ENCODE measurements at places on chromosomes 6 and 20.

GRCh38 chr20:37972256-37973058 is 60.8 kb downstream of the TTI1 start:
- DNase-seq: no peak

- no peak for DNase-seq
These were observed 646.5 kb downstream of the RNF144B start for GRCh38 chr6:19033683-19034082.

GRCh38 chr6:46235242-46235641 is 64.5 kb upstream of the ENPP5 start:
- DNase-seq: no peak

- DNase-seq: peak; percentile 59
These were observed 16.8 kb upstream of the ARFGEF2 start for GRCh38 chr20:48904566-48905296.

DNA sequence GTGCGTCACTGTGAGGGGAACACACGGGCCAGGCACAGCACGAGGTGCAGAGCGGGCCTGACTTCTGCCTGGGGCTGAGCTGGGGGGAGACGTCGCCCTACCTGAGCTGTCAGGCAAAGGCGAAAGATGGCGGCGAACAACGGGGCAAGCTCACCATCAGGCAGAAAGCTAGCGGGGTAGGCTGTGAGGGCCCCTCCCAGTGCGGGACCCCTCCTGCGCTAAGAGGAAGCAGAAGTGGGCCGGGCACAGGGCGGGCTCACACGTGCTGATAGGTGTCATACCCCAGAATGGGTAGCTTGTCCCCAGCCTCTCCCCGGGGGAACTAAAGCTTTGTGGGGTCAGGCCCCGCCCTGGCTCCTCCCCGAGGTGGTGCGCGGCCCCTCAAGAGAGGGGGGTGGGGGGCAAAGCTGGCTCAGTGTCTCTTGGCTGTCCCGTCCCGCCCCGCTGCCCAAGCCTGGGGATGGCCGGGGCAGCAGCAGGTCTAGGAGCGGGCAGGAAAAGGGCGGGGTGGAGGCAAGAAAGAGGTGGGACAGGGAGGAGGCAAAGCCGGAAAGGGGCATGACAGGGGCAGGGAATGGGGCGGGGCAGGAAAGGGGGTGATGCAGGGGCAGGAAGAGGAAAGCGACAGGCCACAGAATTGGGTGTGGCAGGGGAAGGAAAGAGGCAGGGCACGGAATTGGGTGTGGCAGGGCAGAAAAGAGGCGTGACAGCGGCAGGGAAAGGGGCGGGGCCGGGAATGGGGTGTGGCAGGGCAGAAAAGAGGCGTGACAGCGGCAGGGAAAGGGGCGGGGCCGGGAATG is 14.7 kb downstream of the UCKL1 start:
- DNase-seq: peak; percentile 87

DNA sequence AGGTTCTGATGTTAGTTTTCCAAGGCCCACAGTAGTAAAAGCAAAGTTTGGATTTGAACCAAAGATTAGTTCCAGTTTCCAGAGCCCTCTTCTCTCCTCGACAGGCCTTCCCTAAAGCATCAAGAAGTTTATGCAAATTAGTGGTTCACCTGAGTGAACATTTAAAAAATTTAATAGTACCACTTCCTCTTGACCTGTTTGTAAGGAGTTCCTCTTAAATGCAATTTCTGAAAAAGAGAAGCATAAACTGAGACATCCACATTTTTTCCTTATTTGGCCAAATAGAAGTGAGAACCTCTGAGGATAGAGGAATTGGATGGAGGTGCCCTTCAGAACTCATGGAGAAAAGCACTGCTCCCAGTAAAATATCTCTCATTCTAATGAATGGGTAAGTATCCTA is 1.2 kb upstream of the DSE start:
- DNase-seq: no peak

- DNase-seq: no peak
These were observed 65.8 kb downstream of the E2F3 start for GRCh38 chr6:20467437-20467836.

- no peak for DNase-seq
These were observed 45.5 kb upstream of the SLC23A2 start for GRCh38 chr20:5046656-5047339.

GRCh38 chr6:89260832-89261231 is 43.7 kb upstream of the GABRR1 start:
- DNase-seq: no peak

DNA sequence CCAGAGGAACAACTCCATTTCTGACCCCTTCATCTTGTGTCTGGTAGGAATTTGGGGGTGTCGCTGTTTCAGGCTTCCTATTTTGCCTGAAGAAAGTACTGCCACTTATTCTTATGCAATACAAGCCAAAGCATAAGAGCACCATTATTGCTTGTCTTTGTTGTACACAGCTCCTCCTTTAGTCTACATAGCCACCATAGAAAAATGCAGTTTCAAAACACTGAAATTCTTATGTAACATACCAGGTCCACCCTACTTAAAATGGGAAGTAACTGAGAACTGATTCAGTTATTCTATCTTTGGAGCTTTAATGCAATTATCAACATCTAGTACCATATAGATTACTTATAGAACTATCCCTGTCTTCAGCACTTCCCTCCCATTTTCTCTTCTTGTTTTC is 255.5 kb downstream of the ARHGAP18 start:
- DNase-seq: no peak

GRCh38 chr20:43542161-43542560 is 16.7 kb upstream of the SGK2 start:
- no peak for DNase-seq

GRCh38 chr6:50936277-50936681 is 117.6 kb downstream of the TFAP2B start:
- no peak for DNase-seq

DNA sequence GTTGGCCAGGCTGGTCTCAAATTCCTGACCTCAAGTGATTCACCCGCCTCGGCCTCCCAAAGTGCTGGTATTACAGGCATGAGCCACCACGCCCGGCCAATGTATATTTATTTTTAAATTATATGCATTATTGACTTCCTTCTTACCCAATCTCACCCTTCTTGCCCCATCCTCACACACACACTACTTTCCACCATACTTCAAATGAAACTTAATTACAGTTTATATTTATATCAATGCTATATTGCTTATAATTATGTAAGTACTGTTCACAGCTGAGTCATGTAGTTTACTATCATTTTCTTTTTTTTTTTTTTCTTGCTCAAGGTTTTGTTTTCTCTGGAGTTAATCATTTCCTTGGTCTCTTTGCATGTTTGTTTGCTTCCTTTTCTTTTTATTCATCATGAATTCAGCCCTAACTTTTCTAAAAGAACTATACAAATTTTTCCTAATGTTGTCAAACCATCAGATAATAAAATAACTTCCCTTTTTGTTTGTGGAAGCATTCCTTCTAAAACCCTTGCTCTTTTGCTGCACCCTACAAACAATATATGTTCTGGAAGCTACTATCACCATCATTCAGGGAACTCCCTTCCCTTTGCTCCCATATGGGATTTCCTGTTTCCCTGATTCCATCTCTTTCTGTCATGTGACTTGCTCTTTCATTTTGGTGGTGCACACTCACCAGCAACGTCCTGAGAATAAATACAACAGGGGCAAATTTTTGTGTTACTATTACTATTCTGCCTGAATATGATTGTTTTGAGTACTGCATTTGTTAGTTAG is 201.7 kb upstream of the SASH1 start:
- DNase-seq: no peak

DNA sequence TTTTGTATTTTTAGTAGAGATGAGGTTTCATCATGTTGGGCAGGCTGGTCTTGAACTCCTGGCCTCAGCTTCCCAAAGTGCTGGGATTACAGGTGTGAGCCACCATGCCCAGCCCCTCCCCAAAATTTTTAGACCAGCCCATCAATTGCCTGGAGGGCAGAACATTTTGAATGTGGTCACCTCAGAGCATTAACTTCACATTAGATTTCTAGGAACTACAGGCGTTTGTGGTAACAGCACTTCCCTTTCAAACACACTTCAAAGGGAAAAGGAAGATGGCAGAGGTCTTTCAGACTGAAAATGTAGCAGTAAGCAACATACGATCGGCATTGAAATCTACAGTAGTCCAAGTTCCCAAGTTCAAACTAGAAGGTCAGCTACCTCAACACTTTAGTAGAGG is 12.3 kb upstream of the SLA2 start:
- DNase-seq: no peak

DNA sequence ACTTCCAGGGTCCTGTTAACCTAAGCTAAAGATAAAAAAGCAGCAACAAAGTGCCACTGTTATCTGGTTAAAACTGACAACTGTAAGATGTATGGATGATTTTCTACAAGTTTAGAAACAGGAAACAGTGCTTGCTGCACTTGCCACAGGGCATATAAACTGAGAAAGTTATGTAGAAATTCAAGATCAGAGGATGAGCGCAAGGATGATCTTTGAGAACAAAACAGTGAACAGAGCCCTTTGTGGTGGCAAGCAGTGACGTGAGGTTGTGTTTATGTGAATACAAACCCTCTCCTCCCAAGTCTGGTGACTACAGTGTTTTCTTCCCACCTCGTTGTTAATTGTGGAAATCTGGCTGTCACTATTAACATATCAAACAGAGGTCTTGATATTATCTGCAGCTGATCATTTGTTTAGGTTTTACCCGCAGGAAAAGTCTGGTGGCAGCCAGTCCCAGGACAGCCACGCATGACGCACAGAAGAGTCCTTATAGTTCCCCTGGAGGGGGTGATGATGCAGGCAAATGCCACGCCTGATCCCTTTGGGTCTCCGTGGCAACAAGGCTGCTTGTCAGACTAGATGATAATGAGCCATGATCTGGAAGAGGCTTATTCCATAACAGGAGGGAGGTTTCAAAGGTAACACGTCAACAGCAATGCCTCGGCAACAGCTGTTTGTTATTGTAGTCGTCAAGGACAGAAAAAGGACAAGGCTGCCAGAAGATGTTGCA is 43.1 kb upstream of the TNFAIP3 start:
- peak; percentile 96 for DNase-seq

DNA sequence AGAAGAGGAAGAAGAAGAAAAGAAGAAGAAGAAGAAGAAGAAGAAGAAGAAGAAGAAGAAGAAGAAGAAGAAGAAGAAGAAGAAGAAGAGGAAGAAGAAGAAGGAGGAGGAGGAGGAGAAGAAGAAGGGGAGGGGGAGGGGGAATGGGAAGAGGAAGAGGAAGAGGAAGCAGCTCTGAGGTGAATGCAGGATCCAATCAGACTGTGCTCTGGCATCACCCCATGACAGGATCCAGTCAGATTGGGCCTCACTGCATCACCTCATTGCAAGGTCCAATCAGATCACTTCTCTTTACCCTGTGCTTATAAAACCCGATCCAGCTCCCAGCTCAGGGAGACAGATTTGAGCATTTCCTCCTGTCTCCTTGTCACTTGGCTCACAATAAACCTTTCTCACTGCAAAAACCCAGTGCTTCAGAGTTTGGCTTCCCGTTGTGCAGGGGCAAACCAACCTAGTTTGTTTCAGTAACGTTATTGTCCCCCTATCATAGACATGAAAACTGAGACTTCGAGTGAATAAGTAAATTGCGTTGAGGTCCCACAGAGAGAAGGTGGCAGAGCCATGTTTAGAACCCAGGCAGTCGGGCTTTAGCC is 28.6 kb upstream of the YWHAB start:
- DNase-seq: no peak

DNA sequence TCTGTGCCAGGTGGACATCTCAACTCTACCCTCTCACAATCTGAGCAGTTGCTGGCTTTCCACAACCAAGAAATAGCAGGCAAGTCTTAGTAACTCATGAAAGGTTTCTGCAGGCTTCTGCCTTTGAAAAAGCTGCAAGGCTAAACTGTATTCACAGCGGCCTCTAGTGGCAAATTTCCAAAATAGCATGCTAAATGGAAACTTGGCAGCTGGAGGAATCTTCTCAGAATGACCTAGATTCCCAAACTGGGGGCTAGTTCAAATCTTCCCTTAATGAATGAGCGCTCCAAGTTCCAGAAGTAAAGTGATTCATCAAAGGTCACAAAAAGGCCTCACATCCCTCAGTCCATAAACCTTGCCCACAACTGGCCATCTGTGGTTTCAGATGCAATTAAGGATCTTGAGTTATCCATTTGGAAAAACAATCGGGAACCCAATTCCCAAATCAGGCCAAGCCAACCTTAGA is 11.9 kb upstream of the CPNE5 start:
- DNase-seq: peak; percentile 15

GRCh38 chr6:15761045-15761502 is 98.2 kb upstream of the DTNBP1 start:
- DNase-seq: no peak

- DNase-seq: no peak
These were observed 136.4 kb downstream of the OR2B2 start for GRCh38 chr6:27775796-27776184.

GRCh38 chr20:2750491-2751251 is 49.8 kb downstream of the CPXM1 start:
- DNase-seq: no peak

DNA sequence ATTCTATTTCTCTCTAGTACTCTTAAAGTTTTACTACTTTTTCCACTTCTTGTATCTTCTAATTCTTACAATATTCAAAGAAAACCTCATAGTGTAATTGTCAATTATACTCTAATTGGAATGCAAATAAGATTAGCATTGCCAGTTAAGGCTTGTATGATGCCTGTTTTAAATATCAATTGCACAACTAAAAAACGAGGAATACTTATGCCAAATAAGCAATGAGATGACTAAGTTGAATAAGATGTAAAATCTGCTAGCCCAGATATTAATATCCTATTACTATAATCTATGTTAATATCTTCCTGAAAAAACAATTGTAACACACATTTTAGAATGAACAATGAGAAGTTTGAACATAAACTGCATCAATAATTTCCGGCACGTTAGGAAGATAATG is 13.3 kb upstream of the AKAP7 start:
- no peak for DNase-seq

DNA sequence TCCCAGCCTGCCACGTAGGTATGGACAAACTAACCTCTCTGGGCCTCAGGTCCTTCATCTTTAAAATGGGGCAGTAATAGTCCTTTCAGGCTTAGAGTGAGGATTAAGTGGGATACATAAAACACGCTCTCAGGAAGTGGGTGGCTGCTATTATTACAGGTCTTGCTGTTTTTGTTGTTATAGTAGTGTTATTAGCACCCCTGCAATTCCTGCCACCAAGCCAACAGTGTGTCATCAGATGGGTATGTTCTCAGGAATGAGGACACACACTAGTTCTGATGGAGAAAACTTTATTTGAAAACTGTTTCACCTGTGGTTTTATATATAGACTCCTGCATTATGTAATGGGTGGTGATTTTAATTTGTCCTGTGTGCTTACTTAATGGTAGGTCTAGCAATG is 131.7 kb downstream of the LRRC1 start:
- no peak for DNase-seq
